ENCODE measurements at places on chromosomes 7 and 10.

GRCh38 chr7:30472784-30473775, 5.5 kb downstream of the NOD1 start:
- no peak for DNase-seq

DNA sequence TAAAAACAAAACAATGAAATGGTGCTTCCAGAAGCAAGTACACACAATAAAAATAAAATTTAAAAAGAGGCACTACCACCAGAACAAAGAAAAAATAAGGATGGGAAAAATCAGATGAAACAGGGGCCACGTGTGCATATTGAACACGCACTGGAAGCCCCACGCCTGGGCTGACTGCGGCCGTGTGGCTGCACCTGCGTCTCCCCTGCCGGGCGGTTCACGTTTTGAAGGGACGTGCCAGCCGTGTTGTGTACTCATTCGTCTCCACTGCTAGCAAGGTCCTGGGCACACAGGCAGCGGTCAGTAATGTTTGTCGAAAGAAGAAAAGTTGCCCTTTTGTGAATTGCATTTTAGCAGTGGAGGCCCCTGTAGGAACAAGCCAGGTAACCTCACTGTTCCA, 255.9 kb upstream of the RNF32 start:
- no peak for DNase-seq

- no peak for DNase-seq
These were observed 203.0 kb downstream of the COBL start for GRCh38 chr7:51113560-51113959.

GRCh38 chr7:143390104-143390772, 9.1 kb downstream of the ZYX start:
- no peak for DNase-seq

- DNase-seq = no peak
These were observed 449.1 kb downstream of the SUGCT start for GRCh38 chr7:40583667-40584444.
